Choroid plexus epithelial cell (primary cell): ENCODE measurements at places on chromosomes 3 and 15.

DNA sequence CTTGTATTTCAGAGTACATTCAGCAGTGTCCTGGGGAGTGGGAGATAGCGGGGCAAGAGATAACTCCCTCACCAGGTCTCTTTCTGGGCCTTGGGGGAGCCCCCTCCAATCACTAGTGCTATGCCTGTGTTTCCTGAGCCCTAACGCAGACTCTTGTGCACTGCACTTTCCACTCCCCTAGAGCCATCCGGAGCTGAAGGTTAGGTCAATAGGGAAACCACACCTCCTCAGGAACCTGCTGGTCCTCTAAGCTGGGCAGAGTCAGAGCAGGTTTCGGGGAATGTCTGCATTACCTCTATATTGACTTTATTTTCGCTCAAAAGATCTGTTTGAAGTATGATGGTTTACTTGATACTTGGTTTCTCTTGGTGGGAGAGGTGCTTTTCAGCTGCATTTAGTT lies 617.0 kb upstream of the ROBO1 start:
- DNase-seq = no peak

- DNase-seq = peak; percentile 69
Measured at GRCh38 chr3:194686816-194687637, 1.3 kb downstream of the FAM43A start.

DNA sequence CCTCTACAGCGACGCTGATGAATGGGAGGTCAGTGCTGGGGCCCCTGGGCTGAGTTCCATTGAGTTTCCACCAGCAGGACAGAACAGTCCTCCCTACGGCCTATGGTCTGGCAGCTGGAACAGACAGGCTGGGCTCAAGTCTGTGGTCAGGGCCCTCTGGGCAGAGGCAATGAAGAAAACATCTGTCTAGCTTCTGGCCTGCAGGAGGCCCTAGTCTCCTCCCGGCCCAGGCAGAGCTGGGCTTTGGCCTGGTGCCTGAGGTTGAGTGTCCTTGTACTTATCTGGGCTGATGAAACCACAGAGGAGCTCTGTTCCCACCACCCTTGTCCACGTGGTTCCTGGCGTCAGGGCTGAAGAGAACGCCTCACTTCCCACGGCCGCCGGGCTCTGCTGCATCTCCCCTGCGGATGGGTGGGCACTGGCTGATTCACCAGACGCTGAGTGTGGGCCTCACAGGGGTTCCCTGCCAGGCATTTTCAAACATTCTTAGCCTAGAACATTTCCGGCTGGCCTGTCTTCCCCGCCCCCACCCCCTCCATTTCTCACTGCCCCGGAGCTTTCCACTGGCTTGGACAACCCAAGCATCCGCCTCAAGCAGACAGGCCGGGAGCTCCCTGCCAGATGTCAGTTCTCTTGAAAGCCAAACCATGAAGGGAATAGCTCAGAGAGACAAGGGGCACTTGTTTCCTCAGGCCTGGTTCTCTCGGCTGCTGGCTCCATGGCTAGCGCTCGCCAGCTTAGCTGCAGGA lies 20.3 kb downstream of the PPCDC start:
- DNase-seq = peak; percentile 100

GRCh38 chr15:86556396-86557017 lies 476.8 kb downstream of the AGBL1 start:
- no peak for DNase-seq

DNA sequence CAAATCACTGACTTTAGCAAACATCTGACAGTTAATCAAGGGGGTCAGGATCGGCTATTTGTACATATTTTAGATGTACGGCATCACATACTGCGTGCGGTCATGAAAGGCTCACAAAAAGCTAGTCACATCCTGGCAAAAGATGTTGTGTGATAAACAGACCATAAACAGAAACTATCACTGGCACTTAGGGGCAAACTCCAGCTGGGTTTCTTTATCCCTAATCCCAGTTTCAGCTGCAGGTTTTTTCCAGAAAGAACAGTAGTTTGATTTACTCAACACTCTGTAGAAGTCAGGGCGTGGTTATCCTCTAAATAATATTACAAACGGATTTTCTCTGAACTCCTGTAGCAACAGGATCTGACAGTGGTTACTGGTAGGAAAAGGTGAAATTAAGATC lies 112.4 kb upstream of the BHLHE40 start:
- peak; percentile 15 for DNase-seq

DNA sequence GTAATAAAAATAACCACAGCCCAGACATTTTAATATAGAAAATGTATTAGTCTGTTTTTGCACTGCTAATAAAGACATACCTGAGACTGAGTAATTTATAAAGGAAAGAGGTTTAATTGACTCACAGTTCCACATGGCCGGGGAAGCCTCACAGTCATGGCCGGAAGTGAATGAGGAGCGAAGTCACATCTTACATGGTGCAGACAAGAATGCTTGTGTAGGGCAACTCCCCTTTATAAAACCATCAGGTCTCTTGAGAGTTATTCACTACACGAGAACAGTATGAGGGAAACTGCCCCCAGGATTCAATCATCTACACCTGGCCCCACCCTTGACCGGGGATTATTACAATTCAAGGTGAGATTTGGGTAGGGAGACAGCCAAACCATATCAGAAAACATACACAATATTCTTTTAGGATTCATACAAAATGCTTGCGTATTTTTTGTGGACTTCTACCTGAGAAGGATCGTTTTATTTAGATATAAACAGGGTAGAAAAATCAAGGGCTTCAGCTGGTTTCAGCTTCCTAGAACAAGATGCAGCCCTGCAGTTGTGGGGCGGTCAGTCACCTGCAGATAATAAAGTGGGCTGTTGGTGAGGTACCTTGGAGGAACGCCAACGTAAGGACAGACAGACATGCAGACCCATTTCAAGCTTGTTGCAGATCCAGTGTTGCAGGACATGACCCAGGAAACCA lies 101.9 kb downstream of the TNIK start:
- DNase-seq = no peak

- peak; percentile 93 for DNase-seq
Measured at GRCh38 chr3:72123908-72124441, 339.0 kb upstream of the PROK2 start.
